ENCODE measurements at places on chromosomes 6 and 20.

DNA sequence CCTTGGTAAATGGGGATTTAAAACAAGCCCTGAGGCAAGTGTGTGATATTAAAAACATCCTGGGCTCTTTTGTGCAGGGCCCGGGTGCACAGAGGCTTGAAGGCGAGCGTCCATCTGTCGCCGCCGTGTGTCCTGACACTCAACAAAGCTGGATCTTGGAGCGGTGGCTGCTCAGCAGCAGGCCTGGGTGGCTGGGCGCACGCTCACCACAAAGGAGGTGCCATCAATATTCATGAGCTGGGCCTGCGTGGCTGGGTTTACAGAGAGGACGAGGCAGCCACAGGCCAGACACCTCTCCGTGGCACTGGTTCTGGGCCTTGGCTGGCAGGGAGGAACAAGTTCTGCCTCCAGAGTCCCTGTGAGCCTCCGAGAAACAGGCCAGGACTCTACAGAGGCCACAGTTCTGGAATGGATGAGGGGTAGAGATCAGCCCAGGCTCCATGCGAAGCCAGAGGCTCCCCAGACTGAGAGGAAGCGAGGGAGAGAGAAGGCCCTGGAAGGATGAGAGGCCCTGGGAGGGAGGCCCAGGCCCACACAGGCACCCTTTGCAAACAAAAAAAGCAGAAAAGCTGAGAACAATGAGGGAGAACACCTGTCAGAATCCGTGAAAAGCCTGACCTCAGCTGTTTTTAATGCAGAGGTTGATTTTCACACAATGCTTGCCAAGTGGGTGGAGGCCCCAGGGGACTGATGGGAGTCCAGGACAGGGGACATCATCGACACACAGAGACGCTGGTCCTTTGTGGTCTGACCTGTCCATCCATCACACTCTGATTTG is 21.9 kb downstream of the BHLHE23 start:
- DNase-seq: no peak

GRCh38 chr6:77181749-77182148 is 281.5 kb downstream of the HTR1B start:
- DNase-seq: no peak

GRCh38 chr6:158009114-158009891 is 27.6 kb downstream of the SYNJ2 start:
- DNase-seq: no peak

GRCh38 chr20:25622450-25623224 is 1.2 kb downstream of the NANP start:
- DNase-seq: no peak

Data from NT2/D1 (cell line).